ENCODE measurements at places on chromosomes 6 and 20.

DNA sequence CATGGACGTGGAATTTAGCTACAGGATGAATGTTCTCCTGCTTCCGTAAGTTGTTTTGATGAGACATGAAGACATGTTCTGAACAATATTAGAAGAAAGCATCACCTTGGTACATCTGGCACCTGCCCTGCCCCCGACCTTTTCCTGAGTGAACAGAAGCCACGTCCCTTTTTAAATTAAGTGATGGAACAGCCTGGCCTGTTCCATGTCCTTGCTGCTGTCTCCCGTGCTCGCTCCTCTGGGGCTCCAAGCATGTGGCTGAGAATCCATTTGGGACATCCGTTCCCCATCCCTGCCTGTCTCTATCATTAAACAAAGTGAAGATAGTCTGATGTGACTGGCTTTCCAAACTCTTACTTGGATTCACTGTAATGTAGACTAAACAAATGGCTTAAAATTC lies 36.4 kb downstream of the ERMARD start:
- DNase-seq, result no peak

DNA sequence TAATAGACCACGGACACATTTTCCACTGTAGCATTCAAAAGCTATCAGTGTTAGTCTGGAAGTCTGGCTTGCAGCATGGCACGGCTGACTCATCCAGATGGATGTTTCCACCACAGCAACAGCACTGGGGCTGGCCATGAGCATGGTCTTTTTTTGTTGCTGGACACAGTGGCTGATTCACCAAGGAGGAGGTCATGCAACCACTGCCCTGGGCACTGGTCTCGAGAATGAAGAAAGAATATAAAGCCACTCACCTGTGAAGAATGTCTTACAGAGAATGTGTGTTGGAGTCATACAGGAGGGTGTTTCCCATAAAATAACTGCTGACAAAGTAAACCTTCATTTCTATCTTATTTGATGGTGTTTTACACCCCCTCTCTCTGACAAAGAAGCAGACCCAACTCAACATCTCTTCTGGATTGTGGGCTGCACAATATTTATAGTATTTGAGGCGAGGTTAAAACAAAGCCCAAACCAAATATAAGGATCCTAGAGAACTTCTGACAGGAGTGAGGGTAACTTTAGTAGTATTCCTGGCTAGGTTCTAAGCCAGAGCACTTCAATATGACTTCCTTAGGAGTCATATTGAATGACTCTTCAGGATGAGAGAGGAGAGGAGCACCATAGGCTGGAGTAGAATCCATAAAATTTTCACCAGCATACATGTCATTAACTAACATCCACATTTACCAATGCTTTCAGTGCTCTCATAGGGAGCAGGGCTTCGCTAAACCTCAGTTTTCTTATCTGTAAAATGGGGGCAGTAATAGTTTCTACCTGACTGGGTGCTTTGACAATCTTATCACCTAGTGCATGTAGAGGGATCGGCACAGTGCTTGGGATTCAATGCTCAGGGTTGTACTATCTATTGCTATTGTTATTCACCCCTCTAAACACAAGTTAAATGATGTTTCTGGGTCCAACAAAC lies 121.4 kb downstream of the KIF13A start:
- no peak for DNase-seq

DNA sequence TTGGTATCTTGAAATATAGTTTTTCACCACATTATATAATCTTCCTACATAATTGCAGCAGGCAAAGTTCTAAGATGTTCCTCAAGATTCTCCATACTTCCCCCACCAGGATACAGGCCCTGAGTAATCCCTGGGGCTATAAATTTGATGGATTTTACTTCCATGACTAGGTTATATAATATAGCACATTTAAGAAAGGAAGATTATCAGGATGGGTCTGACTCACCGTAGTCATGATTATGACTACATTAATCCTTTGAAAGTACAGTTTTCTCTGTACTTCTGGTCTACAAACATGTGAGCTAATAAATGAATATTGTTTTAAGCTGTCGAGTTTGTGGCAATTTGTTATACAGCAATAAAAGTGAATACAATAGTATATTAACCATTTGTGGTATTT lies 122.5 kb downstream of the MACROD2 start:
- DNase-seq, result no peak

GRCh38 chr20:37640600-37641561 lies 52.9 kb upstream of the CTNNBL1 start:
- DNase-seq, result no peak

DNA sequence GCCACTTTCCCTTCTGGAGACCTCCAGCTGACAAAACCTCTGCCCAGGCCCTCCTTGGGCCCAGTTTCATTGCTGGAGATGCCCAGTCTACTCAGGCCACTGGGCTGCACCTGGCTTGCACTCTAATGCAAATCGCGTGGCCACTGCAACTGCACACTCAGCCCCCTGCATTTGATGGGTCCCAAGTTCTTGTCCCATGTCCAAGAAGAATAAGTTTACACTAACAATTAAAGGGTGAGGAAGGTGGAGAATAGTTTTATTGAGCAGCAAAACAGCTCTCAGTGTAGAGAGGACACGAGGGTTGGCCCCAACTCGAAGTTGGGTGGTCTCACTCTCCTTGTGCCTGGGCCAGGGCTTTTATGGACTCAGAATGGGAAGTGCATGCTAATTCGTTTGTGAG lies 31.9 kb upstream of the THEMIS start:
- no peak for DNase-seq

GRCh38 chr6:149964308-149965193 lies 808 bp downstream of the ULBP1 start:
- DNase-seq, result no peak

DNA sequence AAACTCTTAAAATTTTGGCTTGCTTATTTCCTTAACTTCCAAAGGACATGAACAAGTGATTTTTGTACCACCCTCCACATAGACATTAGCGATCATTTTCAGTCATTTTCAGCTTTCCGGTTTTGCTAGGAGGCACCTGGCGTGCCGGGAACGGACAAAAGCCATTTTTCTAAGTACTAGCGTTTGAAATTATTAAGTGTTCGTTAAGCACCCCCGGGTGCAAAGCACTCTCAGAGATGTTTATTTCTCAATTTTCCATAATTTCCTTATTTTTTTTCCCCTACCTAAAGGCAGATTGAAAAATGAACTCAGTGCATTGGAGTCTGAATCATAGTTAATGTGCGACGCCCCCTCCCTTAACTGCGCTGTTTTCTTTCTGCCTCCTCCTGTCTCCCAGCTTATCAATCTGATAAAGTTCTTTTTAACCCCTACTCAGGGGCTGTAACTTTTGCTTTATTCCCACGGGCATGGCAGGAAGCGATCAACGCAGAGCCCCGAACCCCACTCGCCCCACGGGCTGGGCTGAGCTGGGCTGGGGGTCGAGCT lies 58.2 kb downstream of the ZNF831 start:
- no peak for DNase-seq

- DNase-seq, result no peak
Observed at GRCh38 chr6:13238017-13238416, 90.3 kb downstream of the TBC1D7 start.

DNA sequence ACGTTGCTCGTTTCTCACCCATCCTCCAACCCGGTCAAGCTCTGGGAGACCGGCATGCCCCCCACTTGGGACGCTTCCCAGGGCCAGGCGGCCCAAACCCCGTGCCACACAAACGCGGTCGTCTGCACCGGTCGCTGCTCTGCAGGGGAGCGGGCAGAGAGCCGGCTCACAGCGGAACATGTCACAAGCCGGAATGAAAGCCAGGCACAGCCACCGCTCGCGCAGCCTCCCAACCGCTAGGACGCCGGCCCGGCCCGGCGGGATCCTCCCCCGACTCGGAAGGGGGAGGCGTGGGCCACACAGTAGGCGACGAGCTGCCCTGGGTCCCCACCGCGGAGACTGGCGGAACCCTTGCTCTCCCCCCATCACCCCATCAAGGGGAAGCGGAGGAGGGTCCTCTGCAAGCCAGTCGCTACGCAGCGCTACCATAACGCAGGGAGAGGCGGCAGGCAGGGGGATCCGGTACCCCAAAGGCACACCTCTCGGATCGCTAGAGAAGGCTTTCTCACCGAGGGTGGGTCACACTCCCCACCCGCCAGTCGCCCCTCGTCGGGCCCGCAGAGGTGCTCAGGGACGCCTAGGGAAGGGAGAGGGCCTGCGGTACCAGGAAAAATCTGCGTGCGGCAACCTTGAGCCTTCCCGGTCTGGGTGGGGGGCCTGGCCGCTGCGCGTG lies 768.4 kb upstream of the DEFB115 start:
- DNase-seq, result no peak

DNA sequence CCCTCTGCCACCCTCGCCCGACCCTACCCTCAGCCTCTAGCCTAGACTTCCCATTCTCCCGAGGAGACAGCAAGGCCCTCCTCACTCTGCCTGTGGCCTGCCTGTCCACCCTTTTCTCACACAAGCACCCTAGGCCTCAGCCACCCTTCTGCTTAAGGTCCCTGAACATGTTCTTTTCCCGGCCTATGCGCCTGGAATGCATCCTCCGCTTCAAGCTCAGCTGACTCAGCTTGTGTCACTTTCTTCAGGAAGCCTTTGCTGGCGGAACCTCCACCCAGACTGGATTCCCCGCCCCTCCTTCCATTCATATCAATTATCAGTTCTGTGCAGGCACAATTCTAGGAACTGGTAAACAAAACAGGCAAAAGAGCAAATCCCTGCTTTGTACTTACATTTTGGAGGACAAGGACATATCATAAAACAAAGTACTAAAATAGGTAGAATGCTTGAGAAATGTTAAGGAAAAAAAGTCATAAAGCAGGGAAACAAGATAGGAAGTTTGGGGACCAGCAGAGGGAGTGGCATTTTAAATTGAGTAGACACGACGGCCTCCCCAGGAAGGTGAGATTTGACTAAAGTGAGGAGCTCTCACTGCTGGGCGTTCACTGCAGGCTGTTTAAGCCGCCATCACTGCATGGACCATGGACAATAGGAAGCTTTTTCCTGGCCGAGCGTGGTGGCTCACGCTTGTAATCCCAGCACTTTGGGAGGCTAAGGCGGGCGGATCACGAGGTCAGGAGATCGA lies 17.9 kb upstream of the SNHG17 start:
- DNase-seq, result no peak

DNA sequence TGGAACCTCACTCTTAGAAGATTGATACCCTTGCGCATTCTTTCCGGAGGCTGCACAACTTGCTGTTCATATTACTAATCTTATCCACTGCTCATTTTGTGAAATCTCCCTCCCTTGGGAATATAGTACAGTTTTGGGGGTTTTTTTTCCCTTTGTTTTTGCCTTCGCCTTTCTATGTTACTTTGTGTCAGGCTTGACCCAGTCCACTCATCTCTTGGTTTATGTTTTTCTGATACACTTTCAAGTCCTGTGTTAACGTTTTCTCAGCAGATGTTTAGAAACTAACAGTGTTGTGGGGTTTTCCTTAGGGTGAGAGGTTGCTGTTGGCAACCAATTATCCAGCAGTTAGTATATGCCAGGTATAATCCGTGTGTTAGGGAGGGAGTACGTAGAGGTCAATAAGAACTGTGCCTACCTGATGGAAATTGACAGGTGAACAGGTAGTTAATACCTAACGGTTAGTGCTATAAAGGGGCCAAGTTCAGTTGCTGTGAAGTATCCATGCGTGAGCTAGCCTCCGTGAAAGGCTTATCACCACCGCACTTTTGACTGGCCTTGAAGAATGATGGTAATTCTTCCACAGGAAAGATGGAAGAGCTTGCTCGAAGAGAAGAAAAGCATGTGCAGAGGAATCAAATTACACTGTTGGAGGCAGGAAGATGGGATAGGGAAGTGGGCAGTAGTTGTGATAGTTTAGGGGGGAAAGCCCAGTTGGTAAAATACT lies 1.4 kb downstream of the NFYA start:
- DNase-seq, result no peak

DNA sequence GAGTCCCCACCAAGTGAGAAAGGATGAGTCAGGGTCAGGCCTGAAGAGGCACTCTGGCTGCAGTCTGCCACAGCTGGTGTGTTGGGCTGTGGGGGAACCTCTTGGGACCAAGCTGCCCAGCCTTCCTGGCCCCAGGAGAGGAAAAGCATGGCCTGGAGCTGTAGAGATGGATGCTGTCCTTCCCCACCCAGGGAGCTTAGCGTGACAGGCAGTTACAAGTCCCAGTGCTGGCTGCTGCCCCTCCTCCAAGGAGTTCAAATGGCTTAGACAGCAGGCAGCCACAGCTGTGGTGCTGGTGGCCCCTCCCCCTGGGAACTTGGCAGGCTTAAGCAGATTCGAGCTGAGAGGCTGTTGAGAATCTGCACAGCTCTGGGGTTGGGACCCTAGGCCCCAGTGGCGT lies 253.2 kb downstream of the PLCB1 start:
- DNase-seq, result no peak

DNA sequence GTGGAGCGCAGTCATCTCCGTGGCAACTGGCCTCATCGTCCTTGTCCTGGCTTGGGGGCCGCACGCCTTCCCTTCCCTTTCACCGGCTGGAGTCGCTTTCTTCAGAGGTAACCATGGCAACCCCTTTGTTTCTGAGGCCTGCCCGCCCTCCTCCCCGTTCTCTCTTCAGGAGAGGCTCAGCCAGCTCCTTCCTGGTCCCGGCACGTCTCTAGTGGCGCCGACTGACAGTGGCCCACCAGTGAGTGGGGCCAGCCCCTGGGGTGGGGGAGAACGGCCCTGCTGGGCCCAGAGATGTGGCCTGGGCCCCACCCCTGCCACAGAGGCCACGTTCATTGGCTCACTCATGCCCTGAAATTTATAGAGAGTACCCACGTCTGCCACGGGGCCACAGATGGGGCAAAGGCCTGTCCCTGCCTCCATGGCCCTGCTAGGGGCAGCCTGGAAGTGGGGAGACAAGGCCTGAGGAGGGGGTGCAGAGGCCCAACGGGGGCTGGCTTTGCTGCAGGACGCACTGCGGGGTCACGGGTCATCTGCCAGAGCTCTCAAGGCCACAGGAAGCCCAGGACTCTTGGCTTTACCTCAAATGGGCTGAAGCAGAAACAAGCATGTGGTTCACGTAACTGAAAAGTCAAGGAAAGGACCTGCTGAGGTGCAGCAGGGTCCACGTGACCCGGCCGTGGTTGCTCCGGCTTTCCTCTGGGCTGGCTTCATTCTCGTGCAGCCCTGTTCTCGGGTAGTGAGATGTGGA lies 1.4 kb upstream of the OSBPL2 start:
- no peak for DNase-seq

- DNase-seq, result no peak
Observed at GRCh38 chr6:109096208-109096607, 901 bp downstream of the CEP57L1 start.

- no peak for DNase-seq
Observed at GRCh38 chr6:150142670-150143515, at the start of gene PPP1R14C. TSS of gene PPP1R14C (plus strand) at chr6:150143044. CDS start at chr6:150143193, 149 bp downstream.

DNA sequence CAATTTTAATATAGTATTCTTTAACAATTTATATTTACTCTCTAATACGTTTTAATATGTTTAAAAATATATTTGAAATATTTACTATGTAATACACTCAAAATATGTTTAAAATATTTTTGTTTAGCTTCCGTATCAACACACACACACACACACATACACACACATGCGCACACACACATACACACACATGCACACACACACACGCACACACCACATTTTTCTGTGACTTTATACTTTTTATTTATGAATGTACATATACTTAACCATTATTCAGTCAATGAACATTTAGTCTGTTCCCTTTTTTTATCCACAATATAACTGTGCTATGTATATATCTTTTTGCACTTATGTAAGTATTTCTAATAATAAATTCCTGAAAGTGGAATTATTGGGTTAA lies 15.7 kb downstream of the OR2B6 start:
- DNase-seq, result no peak

All from stimulated activated CD4-positive, alpha-beta T cell treated with anti-CD3 and anti-CD28 coated beads, Interleukin-15, amount 100 ng/mL, for 48 hours (primary cell).